ENCODE measurements at places on chromosomes 5 and 9.
A peak's percentile ranks its signal among the peaks of the same experiment; 100 is the strongest.

DNA sequence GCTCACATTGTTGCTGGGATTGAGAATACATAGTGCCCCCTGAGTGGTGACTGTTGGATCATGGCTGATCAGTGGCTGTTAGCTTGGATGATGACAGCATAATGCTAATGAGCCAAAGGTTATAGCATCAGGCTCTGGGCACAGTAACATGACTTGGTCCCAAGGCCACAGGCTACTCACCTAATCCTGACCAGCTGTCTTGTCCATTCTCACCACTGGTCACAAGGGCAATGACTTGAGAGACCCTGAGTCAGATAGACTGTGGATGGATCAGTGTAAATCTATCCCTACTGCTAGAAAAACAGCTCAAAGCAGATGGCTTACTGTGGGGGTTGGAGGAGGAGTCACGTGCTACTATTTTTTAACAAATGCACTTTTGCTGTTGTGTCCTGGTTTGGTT lies 74.7 kb downstream of the AOPEP start:
- DNase-seq = no peak

DNA sequence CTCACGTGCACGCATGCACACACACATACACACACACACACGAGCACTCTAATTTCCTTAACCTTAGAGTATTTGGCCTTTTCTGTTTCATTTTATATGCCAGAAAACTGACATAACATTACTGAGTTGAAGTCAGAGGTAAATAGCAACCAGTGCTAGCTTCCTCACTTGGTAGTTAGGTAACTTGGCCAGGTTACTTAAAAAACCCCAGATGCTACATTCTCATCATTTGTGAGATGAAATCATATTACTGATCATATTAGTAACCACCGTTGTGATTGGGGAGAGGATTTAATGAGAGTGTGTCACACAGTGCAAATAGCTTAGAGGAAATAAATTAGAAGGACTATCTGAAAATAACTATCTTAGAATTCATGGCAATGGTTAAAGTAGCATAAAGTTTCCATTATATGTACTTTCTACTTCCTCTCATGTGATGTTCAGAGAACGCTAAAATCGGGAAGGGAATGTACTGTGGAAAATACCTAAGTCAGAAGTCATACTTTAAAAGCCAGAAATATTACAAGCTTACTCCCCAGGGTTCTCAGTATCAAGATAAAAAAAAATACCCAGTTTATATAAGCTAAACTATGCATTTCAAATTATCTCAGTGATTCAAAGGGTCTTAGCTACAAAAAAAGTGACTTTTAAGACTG lies 120.5 kb downstream of the TUSC1 start:
- DNase-seq = no peak

DNA sequence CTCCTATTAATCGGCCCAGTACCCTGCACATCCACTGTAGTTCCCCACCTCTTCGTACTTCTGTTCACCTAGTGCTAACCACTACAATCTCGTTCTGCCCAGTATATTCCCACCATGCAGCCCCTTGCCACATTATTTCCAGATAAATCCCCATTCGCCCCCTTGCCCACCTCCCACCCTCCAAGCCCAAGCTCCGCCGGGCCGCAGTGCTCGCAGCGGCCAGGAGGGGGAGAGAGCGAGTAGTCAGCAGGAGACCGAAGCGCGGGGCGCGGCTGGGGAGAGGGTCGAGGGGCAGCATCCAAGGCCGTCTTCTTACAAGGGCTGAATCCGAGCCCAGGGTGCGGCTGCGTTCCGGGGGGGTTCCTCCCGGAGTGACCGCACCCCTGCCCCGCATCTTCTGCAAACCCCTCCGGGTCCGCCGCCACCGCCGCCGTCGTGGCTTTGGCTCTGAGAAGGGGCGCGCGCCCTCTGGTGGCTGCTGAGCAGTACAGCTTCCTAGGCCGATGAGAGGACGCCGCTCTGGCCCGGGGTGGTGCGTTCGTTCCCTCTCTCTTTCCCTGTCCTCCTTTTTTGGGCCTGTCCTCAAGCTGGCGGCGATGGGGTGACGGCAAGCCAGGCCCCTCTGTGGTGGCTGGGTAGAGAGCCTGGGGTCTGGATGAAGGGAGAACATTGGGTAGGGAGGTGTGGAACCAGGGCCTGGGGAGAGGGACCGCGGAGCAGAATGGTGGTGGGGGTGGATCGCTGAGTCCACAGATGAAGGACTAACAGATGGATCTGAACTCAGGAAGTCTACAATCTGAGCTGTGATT lies 30.0 kb upstream of the PSD2 start:
- peak; percentile 58 for DNase-seq

GRCh38 chr5:87183896-87184295 lies 83.8 kb upstream of the RASA1 start:
- no peak for DNase-seq

- DNase-seq = no peak
Measured at GRCh38 chr9:138064547-138064946, 187.0 kb downstream of the CACNA1B start.

DNA sequence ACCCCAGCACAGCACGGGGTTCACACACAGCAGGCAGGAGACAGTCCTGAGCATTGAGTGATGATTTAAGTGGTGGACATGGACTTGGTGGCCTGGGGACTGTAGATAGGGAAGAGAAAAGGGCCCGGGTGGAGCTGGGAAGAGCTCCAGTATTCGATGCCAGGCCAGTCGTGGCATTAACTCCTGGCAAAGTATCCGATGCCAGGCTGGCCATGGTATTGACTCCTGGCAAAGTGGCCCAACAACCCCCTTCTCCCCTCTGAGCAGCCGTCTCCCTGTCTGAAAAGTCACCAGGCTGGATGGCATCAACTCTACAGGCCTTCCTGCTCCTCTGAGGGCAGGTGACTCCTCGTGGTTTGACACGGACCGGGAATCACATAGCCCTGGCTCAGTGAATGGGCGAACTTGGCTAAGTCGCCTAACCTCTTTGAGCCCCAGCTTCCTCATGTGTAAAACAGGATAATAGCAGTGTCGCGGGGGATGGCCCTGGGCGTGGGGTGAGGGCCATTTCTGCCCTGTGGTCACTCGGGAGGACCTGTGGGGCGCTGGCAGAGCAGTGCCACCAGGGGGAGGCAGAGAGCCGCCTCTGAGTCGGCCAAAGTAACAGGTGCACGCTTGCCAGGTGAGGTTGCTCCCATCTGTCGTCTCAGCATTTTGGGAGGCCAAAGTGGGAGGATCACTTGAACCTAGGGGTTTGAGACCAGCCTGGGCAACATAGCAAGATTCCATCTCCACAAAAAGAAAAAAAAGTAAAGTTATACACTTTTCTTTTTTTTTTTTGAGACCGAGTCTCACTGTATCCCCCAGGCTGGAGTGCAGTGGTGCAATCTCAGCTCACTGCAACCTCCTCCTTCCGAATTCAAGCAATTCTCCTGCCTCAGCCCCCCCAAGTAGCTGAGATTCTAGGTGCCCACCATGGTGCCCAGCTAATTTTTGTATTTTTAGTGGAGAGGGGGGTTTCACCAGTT lies 5.7 kb upstream of the SEC16A start:
- no peak for DNase-seq

DNA sequence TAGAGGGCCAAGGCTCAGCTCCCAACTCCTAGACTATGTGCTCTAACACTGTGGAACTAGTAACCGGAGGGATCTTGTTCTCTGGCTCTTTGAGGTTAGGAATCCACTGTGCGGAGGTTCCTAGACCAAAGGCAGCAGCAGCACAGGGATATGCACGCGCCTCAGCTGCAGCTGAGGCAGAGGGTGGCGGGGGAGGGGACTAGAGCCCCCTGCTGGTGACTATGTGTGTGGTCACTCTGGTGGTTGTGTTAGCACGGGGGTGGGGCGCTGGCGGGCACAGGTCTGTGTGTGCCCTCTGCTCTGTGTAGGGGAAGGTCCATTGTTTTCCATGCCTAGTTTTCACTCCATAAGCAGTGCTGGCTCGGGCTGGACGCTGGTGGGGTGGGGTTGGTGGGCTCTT lies 458.0 kb upstream of the IZUMO3 start:
- no peak for DNase-seq

GRCh38 chr9:134175291-134175807 lies 11.0 kb upstream of the RNU6ATAC start:
- no peak for DNase-seq

DNA sequence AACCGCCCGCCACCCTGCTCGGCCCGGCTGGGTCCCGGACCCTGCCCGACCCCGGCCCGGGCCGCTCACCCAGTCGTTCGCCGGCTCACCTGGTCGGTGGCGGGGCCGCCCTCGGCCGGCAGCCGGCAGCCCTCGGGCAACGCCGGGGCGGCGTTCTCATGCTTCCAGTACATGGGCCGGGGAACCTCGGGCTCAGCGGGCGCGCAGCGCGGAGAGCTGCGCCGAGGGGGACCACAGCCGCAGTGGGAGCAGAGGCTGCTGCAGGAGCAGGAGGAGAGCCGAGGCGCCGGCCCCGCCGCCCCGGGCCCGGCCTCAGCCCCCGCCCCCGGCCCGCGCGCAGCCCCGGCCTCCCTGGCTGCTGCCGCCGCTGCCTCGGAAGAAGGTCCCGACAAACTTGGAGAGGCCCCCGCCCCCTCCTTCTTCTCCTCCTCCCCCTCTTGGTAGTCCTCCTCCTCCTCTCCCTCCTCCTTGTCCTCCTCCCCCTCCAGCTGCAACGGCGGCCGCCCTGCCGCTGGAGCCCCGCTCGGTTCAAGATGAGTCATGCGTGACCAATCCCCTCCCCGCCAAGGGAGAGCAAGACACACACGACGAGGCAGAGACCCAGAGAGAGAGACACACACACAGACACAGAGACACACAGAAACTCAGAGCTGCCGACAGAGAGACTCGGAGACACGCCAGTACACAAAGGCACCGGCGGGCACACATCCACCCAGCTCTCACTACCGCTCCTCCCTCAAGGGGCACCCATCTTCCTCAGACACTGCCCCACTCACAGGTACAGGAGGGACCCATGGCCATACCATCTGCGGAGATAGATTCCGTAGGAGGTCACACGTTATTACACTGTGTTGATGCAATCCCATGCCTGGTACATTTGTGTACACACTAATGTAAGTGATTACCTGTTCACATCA lies at the start of gene LHX6:
Gene LHX6, minus strand, starts transcription at position 390 of the 917 bp plus-strand sequence. Its CDS starts 217 bp downstream, at position 173.
- DNase-seq = no peak

DNA sequence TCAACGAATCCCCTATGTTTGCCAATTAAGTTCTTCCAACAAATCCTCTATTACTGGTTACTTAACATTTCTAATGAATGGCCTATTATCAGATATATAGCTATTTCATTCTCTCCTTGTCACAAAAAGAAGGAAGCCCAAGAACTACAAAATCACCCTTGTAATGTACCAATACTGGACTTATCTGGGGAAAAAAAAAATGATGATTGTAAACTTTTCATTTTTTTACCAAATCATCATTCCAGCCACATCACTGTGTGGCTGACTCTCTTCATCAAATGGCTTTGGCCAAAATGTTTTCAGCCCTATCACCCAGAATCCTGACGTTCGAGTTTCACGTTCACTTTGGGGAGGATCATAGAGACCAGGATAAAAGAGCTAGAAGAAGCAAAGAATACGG lies 216.7 kb downstream of the ACTL7B start:
- no peak for DNase-seq

- no peak for DNase-seq
Measured at GRCh38 chr9:113992994-113993393, 85.1 kb downstream of the AMBP start.

DNA sequence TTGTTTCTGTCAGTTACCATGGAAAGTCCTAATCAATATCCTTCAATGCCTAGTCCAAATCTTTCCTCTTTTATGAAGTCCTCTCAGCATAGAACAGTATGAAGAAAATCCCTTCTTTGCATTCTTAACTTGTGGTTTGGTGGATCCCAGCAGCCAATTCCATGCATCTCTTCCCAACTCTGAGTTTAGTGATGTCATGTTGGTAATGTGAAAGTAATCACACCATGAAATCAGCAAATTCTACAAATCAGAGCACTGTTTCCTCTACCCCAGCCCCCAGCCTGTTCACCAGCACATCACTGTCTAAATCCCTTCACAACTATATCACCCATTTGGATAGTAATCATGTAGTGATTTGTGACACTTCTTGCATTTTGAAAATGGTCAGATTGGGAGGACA lies 4.7 kb upstream of the C1QTNF2 start:
- no peak for DNase-seq

DNA sequence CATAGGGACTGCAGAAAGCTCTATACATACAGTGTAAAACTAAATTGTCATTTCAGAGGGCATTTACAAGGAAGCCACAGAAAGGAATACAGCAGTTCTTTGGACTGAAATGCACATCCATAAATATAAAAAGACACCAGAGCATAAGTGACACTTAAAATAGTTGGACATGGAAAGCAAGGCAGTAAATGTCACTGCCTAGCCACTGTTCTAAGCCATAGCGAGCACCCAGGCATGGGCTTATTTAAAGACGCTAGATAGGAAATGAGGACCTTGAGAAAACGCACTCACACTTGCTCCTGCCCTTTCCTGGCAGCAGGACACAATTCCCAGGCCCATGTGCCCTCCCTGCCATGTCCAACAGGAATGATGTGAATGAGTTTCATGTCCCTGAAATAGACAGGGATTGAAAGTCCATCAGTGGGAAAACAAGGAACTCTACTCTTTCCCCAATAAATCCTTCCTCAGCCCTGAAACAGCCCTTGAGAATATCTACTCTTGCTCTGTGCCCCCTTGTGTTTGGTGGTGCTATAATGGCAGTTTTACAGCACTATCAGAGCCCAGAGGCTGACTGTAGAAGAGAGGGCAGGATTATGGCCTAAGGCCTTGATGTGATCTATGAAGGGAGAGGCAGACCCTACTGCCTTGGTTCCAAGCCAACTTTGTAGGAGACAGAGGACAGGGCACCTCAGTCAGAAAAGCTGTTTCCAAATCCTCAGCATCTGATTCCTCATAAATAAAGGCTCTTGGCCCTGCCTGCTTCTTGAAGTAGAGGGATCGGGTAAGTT lies 182.9 kb downstream of the SAXO1 start:
- no peak for DNase-seq

- DNase-seq = no peak
Measured at GRCh38 chr5:95358848-95359247, 32.3 kb upstream of the FAM81B start.

DNA sequence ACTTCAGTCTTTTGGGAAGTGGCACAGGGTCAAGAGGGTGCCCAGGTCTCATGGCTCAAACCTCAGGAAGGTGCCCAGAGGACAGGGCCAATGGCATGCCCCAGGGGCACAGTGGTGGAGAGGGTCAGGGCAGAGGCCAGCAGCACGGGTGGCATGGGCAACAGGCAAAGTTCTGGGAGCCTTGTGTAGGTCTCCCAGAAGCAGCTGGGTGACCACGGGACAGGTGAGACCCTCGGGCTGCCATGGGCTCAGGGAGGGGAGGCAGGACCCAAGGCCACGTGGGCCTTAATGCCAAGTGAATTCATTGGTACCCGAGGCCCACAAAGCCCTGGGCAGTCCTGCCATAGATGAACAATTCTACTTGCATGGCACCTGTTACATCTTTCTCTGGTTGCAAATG lies 72.4 kb upstream of the ADAMTS2 start:
- DNase-seq = no peak
